ENCODE measurements at places on chromosomes 7 and 10.

- no peak for DNase-seq
Measured at GRCh38 chr10:80281292-80281691, 8.2 kb downstream of the MAT1A start.

- DNase-seq, result no peak
Measured at GRCh38 chr10:44278837-44279324, 106.0 kb downstream of the CXCL12 start.

- DNase-seq, result no peak
Measured at GRCh38 chr10:91662993-91663392, 30.1 kb upstream of the PPP1R3C start.

DNA sequence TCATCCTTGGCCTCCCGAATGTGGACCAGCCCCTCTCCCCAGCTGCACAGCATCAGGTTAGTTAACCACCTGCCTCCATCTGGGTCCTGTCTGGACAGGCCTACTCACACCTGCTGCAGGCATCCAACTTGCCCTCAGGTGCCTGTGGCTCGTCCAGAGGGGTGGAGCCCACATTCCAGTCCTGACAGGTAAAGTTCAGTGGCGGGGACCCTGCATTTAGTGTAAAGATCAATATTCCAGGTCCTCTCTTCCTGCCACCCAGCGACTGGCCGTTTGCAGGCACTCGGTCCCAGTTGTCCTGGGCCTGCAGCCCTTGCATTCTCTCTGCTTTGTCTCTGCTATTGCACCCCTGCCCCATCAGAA lies 15.0 kb downstream of the HTRA1 start:
- no peak for DNase-seq

DNA sequence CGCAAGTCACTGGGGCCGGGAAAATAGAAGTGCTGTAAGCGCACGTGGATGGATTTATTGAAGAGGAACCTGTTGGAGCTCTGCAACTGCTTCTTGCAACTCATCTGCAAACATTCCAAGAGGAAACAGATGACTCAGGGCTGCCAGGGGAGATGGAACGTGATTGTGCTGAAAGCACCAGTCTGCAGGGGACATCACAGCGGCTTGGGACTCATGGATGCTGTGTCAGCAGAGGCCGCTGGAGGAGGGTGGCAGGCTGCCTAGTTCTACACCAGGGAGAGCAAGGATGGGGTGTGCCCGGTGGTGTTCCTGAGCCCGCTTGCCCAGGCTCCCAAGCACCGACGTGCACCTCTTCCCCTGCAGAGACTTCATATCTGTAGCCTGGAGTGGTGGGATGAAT lies 515.7 kb downstream of the TCERG1L start:
- DNase-seq, result no peak

DNA sequence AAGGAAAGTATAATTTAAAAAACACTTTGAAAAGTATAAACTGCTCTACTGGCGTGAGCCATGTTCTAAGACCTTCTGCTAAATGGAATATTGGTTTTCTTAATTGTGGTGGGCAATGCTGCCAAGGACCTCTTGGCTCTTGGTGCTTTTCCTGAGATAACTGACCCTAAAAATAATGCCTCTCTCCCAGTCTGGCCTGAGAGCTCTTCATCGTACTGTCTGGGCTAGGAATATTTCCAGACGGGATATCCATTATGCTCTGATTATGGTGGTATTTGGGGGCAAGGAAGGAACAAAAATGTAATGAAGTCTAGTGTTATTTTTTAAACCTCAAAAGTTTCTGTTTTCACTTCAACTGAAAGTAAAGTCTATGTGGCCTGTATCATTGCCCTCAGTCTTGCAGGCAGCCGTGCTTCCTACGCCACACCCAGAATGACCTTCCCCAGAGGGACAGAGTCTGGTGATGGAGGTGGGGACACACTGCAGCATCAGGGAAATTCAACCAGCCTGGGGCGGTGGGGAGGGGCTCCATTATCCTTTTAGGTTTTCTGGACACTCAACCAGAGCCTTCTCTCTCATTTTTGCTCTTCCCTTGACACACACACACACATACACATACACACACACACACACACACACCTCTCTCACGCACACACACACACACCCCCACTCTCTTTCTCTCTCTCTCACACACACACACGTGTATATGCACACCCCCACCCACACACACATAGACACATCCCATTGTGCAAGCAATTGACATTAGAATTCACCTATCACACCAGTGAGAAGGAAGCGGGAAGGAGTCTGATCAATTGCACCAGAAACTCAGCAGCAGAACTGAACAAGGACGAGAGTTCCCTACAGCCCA lies 99.6 kb downstream of the LRRC18 start:
- DNase-seq, result no peak

- DNase-seq, result no peak
Measured at GRCh38 chr7:23298141-23298881, 828 bp upstream of the MALSU1 start.

GRCh38 chr7:91043924-91044645 lies 220.1 kb upstream of the FZD1 start:
- no peak for DNase-seq

GRCh38 chr7:5495581-5496375 lies 72.1 kb upstream of the TNRC18 start:
- DNase-seq, result no peak

DNA sequence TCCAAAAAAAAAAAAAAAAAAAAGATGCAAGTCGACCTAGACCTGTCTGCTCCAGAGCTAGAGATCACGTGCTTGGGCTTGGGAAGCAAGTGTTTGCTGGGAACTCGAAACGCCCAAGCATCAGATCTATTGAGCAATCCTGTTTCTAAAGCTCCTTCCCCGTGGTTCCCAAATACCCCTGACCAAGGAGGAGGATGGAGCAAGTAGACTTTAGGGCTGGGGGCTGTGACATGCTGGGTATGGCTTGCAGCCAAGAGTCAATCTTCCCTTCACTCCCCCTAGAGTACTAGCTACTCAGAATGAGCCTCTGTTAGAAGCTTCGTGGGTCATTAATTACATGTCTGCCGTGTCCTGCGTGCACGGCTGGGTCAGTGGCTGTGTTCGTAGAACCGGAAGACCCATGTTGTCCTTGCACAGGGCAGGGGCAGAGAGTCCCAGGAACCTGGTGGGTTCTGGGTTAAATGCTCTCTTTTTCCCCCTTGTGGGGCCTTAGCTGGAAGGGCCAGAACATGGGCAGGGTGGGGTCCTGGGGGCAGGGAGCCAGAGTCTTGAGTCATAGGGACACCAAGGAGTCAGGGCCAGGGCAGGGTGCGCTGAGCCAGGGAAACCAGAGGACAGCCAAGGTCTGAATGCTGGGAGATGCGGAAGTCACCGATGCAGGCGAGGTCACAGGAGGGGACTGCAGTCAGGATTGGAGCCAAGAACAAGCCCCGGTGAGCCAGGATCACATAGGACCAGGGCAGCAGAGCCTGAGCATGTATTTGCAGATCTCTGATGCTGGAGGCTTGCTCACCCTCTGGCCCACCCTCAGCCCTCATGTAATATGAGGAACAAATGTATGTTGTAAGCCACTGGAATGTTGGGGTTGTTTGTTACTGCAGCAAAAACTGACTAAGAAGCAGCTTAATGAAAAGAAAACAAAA lies 34.6 kb upstream of the TPST1 start:
- DNase-seq, result peak; percentile 25

GRCh38 chr10:89303161-89303560 lies 1.3 kb downstream of the IFIT2 start:
- no peak for DNase-seq

- DNase-seq, result no peak
Measured at GRCh38 chr10:12353399-12354242, 4.3 kb downstream of the CAMK1D start.

DNA sequence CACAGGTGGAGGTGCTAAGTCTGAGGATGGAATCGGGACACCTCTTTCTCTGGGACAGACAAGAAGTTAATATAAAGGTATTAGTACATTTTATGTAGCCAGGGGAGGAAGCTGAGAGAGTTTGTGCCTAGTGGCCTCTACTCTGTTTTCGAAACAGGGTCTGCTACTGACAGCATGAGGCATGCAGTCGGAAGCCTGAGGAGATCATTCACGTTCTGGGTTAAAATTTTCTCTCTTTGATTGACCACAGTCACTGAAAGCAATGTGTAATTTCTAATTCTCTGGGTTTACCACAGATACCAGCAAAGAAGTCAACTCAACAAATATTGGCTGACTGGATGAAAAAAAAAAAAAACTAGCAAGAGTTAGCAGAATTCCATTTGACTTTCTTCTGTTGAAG lies 53.3 kb upstream of the KCTD7 start:
- DNase-seq, result no peak

DNA sequence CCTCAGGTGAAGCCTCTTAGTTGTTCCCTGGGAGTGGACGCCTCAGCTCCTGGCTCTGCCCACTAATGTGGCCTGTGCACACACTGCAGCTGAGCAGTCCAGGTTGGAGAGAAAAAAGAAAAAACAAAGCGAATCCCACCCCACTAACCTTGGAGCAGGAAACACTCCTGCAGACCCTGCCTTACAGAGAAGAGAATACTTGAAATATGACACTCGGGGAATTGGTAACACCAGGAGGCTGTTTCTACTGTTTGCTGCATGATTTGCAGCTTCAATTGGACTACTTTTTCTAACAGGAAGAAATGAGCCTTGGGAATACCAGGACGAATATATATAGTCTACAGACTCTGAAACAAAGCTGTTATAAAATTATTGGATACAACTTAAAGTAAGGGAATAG lies 22.2 kb downstream of the CDHR3 start:
- DNase-seq, result no peak

GRCh38 chr7:114818501-114818900 lies 103.4 kb upstream of the MDFIC start:
- DNase-seq, result no peak

- DNase-seq, result no peak
Measured at GRCh38 chr7:89238156-89238555, 442.6 kb upstream of the TEX47 start.

DNA sequence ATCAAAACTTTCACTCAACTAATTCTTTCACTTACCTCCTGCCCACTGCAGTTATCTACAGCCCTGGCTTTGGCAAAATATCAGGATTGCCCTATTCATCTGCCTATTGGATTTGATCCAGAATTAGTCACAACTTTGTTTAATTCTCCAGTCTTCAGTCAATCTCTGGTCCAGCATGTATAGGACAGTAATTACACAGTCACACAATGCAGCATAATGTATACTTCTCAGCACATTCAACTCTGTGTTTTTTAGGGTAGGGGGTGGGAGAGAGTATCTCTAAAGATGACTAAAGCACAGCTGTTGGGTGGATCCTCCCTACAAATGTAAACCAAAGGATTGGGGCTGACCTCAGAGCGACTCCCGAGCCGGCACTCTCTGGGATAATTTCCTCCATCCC lies 17.7 kb upstream of the NRP1 start:
- no peak for DNase-seq

DNA sequence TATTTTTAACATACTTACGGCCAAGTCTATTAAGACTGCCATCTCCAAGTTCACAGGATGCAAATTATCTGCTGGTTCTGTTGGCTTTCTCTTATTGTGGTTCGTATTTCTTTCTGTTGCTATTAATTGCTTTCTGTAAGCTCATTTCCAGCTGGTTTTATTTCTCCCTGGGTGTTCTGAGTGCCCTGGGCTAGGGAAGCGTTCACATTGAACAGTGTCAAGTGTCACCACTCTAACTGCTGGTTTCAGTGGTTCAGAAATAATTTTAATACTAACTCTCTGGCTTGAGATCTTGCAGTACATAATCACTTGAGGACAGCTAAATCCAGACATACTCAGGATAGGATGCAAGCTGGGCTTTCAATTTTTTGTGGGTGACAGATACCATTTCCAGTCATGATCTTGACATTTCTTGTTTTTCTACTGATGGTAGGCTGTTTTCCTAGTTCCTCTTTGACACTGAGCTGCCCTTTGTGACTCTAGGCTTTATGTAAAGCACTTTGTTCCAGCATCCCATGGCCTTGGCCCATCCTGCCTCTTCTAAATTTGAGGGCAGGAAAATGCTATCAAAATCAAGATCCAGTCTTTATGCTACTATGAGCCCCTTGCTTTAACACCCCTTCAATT lies 117.6 kb downstream of the SNX13 start:
- no peak for DNase-seq

DNA sequence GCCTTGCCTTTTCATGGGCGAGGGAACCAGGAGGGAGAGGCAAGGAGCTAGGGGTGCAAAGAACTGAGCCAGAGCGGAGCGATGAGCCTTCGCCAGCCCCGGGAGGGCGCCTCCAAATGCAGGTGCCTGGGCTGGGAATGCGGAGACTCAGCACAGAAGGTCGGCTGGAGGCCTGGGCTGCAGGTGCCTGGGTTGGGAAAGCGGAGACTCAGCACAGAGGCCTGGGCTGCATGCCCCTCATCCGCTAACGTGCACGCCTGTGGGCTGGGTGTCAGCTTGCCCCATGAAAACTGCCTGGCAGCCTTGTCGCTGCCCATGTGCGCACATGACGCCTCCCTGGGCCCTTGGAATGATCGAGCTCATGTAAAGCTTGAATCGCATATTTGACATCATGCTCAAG lies 51.8 kb downstream of the POM121L12 start:
- no peak for DNase-seq

- no peak for DNase-seq
Measured at GRCh38 chr7:97166308-97166707, 48.8 kb downstream of the SDHAF3 start.

GRCh38 chr10:84286695-84287094 lies 41.7 kb upstream of the CCSER2 start:
- DNase-seq, result no peak

DNA sequence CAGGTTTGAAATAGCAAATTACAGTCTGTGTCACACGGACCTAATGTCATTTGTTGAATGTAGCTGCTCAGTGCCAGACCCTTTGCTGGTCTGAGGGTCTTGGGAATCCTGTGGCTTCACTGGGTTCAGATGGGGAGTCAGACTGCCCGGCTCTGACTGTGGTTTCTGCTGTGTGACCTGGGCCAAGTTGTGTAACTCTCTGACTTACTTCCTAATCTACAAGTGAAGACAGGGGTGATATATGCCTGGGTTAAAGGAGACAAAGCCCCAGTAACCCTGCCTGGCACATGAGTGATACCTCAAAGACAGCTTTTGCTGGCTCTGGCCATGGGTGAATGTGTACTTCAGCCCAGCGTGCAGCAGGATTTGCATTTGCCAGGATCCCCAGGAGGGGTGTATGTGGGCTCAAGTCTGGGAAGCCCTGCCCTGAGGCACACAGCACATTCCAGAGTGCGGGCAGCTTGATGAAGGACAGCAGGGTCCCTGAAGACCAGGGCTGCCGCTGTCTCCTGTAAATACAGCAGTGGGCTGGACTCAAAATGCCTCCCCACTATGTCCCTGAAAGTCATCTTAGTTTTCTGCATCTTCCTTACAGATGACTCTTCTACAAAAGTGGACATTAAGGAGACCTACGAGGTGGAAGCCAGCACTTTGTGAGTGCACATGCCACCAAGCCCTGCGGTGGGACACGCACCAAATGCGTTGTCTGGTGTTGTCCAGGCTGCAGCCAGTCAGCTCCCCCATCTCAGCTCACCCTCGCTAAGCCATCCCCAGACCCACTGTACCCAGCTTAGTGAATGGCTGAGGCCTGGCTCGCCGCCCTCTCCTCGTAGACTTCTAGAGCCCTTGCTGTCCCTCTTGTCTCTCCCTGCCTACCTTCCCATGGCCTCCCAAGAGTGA lies 16.4 kb downstream of the NACAD start:
- no peak for DNase-seq

- DNase-seq, result no peak
Measured at GRCh38 chr10:70589762-70590654, 12.5 kb downstream of the PRF1 start.
